ENCODE measurements at places on chromosomes 11 and 22. TPM values are rescaled to one million over a fixed set of nuclear protein-coding genes. Genes with fewer than 3 reads are reported as not detected.

- no peak for DNase-seq
Observed at GRCh38 chr11:92596596-92597317, 372.1 kb downstream of the FAT3 start.

GRCh38 chr11:32087597-32087996 is 3.3 kb upstream of the RCN1 start:
- DNase-seq, result no peak

- DNase-seq, result no peak
Observed at GRCh38 chr11:20563866-20564265, 35.5 kb upstream of the SLC6A5 start.

DNA sequence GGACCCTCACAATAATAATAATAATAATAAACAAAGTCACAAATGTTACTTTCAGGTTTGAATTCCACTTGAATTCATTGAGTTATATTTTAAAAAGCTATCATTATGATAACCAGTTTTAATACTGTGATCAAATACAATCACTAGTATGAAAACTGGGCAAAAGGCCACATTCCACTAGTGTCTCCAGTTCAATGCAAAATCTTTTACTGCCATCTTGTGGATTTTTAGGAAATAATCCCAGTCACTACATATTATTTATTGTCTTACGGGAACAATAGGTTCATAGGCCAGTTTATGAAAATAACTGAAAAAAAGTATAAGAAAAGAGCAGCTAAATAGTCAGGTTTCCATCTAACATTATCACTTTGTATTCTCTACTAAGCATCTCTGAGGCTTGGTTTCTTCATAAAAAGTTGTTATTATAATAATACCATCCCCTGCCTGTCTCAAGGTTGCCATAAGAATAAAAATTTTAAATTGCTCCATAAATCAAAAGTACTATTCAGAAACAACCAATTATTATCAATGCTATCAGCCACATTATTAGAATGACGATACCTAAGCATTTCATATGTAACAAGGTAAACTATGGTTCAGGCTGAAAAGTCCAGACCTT is 533.9 kb upstream of the CCDC90B start:
- no peak for DNase-seq

DNA sequence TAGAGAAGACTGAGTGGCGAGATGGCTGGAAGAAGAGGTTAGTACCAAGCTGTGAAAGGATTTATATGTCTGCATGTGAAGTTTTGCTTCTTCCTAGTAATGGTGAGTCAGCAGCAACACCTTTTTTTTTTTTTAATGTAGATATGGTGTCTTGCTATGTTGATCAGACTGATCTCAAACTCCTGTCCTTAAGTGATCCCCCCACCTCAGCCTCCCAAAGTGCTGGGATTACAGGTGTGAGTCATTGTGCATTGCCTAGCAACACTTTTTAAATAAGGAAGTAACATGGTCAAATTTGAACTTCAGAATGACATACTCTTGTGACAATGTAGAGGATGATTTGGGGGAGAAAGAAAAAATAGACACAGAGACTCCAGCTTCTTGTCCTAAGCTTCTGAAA is 6.5 kb upstream of the CSTPP1 start:
- peak; percentile 49 for DNase-seq

DNA sequence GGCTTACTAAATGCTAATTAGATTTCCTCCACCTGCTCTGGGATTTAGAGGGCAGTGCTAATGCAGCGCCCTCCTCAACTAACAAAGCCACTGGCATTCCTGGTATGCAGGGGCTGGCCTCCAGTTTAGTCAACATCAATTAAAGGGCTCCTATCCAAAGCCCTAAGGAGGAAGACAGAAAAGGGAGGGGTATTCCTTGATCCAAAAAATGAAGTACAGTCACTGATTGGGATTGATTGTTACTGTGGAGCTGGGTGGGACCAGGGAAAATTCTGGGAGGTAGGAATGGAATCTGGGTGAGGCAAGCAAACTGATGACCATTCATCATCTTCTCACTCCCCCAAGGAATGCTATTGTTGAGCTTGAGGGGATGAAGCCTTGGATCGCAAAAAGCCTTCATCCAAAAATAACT is 52.2 kb downstream of the GAB2 start:
- DNase-seq, result no peak

- DNase-seq, result no peak
Observed at GRCh38 chr11:31337806-31338205, 31.7 kb downstream of the DCDC1 start.

DNA sequence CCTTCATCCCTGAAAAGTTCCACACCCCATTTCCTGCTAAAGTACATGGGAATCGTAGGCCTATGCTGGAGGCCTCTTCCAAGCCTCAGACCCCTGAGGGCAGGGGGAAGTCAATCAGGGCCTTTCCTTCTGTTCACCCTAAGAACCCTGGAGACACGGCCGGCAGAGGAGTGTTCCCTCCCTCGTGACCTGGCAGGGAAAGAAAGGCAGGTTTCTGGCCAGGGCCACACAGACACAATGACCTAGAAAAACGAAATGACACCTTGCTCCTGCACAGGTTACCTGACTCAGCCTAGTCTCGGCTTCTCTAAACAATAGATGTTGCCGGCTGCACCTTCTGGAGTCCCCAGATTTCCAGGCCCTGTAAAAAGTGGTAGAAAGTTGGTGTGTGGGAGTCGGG is 60.6 kb upstream of the CADM1 start:
- DNase-seq, result no peak

DNA sequence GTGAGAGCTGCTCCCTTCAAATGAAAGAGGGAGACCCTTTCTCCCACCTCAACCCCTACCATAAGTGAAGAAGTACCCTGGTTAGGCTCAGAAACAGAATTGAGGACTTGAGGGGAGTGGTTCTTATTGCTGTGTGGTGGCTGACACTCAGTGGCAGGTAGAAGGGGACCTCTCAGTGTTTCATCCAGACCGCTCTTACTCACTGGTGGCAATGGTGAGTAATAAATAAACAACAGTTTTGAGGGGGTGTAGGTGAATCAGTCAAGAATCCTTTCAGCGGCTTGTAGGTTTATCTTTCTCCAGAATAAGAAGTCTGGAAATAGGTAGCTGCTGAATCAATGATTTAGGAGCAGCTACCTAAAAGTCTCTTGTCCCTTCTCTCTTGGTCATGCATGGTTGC is 403.4 kb upstream of the B3GAT1 start:
- no peak for DNase-seq

GRCh38 chr11:130778026-130778425 is 138.3 kb downstream of the SNX19 start:
- DNase-seq, result no peak

DNA sequence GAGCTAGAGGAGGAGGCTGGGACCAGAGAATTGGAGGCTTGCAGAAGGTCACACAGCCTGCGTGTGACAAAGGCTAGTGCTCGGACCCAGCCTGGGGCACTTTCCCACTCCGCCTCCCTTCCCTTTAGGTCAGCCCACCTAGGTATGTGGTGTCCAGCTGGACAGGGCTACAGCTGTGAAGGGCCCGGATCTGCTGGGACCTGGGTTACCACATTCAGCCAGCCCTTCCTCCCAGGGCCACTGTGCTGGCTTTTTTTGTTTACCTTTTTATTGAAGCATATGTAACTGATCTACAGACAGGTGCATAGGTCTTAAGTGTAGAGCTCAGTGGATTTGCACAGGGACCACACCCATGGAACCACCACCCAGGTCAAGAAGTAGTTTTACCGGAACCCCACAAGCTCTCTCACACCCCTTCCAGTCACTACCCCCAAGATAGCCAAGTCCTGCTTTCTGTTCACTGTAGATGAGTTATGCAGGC is 8.7 kb downstream of the CAPN5 start:
- no peak for DNase-seq

- DNase-seq, result no peak
Observed at GRCh38 chr11:2328656-2329354, 27.0 kb downstream of the TSPAN32 start.

- no peak for DNase-seq
Observed at GRCh38 chr11:123526027-123526805, 96.1 kb downstream of the GRAMD1B start.

- no peak for DNase-seq
Observed at GRCh38 chr22:49087198-49087597, 740.5 kb downstream of the BRD1 start.

DNA sequence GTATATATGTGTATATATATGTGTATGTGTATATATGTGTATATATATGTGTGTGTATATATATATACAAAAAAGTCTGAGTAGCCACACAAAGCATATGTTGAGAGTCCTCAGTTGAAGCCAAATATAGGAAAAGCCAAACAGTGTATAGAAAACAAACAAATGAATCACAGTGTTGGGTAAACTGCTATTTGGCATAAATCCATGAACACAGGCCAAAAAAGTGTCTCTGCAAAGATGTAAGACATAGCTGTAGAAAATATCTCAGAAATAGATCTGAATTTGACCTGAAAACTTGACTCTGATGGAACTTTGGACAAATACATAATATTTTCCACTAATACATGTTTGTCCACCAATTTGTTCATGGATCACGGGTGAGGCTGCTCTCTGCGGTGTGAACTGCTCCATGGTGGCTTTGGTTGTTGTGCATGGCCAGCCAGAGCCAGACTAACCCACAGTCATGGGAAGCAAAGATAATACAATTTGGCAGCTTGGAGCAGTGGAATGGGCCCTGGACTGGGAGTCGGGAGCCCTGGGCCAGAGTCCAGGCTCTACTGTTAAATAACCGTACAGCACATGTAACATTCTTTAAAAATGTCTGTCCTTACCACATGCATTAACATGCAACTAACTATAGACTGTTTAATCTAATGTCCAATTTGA is 76.9 kb upstream of the EED start:
- DNase-seq, result no peak

GRCh38 chr22:23302171-23303002 is 122.1 kb downstream of the BCR start:
- no peak for DNase-seq

DNA sequence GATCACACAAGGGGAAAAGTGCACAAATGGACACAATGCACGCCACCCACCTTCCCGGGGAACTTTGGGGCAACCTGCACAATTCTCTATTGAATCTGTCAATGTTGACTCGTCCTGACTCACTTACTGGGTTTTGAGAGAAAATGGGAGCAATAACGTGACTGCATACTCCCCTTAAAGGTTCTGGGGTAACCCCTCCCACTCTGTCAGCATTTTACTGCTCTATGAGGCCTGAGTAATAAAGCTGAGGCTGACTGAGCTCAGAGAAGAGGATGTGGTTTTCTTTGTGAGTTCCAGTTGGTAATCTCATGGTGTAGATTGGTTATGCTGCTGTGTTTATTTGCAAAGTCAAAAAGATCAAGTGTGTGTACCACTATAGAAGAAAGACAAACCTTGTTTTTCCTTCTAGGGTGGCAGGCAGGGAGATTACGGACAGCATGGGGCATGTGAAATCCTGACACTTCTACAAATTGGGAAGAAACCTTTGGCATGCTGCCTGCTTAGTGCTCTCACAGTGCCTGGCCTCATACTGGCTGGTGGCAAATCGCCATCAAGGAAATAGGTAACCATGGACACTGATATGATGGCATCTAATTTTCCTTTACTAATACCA is 16.1 kb upstream of the APOA1 start:
- peak; percentile 74 for DNase-seq

GRCh38 chr22:19357270-19358105 is 66.0 kb upstream of the CLTCL1 start:
- no peak for DNase-seq

DNA sequence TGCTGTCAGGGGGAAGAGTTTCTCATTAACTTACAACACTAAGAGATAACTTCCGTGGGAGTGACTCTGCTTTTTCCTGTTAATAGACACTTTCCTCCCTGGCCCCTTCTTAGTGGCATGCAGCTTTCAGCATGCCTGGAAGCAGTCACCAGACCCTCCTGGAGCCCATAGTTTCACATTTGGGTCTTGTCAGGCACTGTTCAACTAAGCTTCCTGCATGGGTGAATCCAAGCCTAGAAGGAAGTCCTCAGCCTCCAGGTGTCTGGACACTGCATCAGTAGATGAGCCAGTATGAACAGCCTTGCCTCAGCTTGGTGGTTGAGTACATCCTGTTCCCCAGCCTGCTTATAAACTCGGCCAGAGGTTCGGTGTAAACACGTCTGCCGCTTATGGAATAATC is 68.1 kb downstream of the PPP6R3 start:
- peak; percentile 49 for DNase-seq

DNA sequence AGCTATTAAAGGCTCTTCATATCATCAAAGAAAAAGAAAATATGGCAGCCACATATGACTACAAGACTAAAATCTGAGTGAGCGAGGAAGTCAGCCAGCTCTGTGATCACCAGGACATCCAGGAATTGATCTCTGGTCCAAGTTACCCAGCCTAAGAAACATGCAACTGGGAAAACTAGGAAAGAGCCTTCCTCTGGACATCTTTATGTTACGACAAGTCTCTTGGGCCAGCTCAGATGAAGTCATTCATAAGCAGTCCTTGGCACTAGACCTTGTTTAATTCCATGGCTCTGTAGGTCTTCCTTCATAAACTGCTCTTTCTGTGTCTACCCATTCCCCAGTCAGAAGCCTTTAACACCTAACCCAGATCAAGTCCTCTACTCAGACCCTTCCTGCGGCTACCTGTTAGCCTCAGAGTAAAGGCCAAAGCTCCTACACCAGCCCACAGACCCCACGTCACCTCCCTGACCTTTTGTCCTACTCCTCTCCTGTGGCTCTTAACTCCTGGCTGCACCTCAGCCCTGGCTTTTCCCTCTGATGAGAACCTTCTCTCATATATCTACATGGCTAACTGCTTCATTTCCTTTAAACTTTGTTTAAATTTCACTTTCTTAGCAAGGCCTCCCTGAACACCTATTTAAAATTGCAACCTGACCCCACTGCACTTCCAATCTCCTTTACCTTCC is 134.0 kb downstream of the KIF18A start:
- no peak for DNase-seq

DNA sequence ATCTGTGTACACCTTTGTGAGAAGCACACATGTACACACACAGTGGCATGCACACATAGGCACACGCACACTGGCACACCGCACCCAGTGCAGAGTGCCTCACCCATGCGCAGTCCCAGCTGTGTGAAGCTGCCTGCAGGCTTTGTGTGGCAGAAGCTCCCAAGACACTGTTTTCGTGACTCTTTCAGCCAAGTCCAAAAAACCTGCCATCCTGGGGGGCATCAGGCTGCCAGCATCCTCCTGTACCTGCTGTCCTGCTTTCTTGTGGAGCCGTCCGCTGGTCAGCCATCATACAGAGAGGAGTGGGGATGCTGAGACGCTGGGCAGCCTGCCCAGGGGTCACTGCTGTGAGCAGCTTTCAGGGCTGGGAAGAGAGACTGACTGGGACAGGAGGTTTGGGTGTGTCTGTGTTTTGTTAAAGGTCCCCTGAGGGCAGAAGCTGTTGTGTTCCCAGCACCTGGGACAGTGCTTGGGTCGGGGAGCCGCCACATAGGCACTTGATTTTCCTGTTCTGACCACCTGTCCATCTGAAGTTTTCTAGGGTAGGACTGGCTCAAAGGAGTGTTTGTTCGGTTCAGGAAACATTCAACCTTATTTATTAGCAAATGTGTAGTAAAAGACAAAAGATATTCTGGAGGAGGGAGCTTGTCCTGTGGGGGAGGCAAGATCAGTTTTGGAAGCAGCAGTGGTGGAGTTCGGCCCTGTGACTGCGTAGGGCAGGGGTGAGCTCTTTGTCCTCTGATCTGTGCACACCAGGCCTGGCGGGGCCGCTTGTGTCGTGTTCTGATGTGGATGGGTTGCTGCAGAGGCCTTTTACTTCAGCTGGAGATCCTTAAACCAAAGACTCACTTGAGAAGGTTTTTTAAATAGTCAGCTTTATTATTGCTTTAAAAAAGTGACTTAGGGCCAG is 29.7 kb downstream of the AP2A2 start:
- no peak for DNase-seq

The SLC22A6 gene
- total RNA-seq, result not detected

The GNG3 gene
- not detected for total RNA-seq

The CYTH4 gene
- 33.4 TPM for total RNA-seq

The PKP3 gene
- not detected for total RNA-seq

The C11orf52 gene
- total RNA-seq, result not detected

The TMA7B gene
- 2.3 TPM for total RNA-seq

The HEPHL1 gene
- total RNA-seq, result not detected

The SORL1 gene
- total RNA-seq, result 64.6 TPM
